Putamen (tissue), 1 donor: ENCODE measurements at places on chromosomes 13 and 19.

DNA sequence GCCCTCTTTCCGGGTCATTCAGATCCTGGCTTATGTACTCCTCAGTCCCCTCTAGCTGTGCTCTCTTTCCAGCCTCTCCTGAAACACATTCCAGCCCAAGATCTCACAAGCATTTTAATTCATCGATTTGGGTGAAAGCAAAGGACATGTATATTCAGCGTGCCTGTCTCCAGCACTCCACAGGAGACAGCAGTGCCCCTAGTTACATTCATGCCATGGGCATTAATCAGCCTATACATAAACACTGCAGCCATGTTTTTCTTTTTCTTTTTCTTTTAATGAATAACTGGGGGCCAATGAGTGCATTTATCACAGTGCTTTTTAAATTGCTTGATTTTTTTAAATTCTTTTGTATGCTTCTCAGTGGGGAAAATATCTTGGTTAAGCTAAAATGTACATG is 199.1 kb downstream of the DCT start:
- DNase-seq = no peak

DNA sequence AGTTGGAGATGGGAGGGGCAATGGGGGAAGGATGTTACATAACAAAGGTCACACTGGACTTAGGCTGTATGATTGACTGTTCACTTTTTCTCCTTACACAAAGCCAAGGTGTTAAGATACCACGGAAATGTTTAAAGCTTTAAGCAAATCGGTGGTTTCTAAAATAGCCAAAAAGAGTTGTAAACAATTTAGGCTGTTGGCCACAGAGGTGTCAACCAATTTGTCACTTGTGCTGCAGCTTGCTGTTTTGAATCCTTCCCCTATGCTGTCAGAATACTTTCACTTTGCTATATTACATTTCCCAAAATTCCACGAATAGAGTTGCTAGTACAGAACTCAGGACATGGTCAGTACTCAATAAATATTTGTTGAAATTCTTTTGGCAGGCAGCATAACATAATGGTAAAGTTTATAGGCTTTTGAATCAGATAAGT is 149.3 kb downstream of the VWA8 start:
- no peak for DNase-seq

DNA sequence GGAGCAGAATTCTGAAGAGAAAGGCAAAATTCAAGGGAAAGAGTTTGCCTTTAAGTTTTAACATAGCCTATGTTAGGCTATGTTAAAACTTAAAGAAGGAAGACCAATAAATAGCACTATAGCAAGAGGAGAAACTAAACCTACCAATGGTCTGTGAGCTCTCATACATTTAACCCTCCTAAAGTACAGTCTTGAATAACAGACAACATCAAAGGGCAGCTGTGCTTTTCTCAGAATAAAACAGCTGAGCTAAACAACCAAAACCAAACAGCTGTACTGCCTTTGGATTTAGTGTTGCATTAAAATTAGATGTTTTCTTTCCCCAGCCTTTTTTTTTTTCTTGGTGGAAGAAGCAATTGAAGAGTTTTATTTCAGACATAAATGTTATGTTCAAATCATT is 34.0 kb downstream of the KLF5 start:
- no peak for DNase-seq

DNA sequence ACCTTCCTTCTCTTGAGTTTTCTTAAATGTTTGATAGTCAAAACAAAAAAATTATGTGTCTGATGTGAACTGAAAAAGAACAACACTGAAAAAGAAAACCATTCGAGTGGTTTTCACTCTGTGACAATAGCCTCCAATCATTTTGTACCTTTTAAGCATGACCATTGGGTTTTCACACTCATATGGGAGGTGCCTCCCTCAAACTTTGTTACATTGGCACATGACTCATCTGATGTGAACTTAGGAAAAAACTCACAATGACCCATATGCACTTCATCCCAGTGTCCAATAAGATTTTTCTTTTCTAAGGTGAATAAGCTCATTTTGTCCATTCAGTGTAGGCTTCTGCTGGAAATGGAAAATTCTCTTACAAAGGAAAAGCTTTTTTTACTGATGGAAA is 66.6 kb upstream of the XPO4 start:
- no peak for DNase-seq

DNA sequence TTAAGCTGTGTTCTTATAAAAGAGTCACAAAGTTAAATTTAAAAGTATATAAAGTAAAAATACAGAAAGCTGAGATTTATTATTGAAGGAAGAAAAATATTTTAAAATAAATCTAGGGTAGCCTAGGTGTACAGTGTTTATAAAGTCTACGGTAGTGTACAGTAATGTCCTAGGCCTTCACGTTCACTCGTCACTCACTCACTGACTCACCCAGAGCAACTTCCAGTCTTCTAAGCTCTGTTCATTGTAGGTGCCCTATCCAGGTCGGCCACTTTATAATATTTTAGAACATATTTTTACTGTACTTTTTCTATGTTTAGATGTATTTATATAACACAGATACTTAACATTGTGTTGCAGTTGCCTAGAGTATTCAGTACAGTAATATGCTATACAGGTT is 47.4 kb downstream of the NDFIP2 start:
- DNase-seq = no peak

GRCh38 chr19:41699231-41699967 is 9.0 kb upstream of the CEACAM5 start:
- DNase-seq = no peak

GRCh38 chr13:77975358-77976042 is 56.9 kb upstream of the EDNRB start:
- DNase-seq = no peak

GRCh38 chr19:3964256-3965194 is 6.4 kb downstream of the DAPK3 start:
- no peak for DNase-seq

GRCh38 chr13:18992791-18993190 is 188.8 kb downstream of the TUBA3C start:
- no peak for DNase-seq

- no peak for DNase-seq
Observed at GRCh38 chr13:46235286-46235685, 23.6 kb downstream of the LRRC63 start.

- no peak for DNase-seq
Observed at GRCh38 chr19:12133069-12133468, 7.1 kb downstream of the ZNF20 start.

DNA sequence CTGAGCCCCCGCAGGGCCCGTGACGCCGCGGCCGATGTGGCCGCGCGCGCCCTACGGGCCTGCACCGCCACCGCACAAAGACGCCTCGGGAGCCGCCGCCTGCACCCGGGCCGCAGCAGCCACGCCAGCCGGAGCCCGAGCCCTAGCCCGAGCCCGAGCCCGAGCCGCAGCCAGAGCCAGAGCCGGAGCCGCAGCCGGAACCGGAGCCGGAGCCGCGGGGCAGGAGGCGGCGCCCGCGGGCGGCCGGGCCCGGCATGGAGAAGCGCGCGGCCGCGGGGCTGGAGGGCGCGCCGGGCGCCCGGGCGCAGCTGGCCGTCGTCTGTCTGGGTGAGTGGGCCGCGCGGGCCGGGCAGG is 379 bp downstream of the LRP3 start:
- DNase-seq = no peak

DNA sequence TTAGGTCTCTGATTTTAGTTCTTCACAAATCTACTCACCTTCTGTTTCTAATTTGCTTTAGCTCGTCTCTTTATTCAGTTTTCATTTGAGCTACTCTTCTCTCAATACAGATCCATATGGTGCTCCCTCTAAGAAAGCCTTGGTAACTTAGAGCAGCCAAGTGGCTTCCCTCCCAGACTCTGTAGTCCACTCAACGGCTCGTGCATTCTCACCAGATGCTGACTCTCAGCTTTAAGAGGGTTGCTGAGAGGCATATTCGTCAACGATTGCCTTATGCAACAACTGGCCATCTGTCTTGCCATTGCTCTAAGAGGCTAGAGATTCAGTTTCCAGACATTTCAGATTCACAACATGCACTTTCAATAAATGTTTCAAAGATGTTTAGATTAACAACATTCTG is 785.8 kb upstream of the SLC10A2 start:
- no peak for DNase-seq

- no peak for DNase-seq
Observed at GRCh38 chr19:51141181-51141580, 920 bp upstream of the SIGLEC7 start.

- DNase-seq = no peak
Observed at GRCh38 chr13:89407357-89407756, 1736.2 kb downstream of the SLITRK5 start.

- DNase-seq = no peak
Observed at GRCh38 chr13:46355901-46356590, 31.0 kb downstream of the RUBCNL start.

DNA sequence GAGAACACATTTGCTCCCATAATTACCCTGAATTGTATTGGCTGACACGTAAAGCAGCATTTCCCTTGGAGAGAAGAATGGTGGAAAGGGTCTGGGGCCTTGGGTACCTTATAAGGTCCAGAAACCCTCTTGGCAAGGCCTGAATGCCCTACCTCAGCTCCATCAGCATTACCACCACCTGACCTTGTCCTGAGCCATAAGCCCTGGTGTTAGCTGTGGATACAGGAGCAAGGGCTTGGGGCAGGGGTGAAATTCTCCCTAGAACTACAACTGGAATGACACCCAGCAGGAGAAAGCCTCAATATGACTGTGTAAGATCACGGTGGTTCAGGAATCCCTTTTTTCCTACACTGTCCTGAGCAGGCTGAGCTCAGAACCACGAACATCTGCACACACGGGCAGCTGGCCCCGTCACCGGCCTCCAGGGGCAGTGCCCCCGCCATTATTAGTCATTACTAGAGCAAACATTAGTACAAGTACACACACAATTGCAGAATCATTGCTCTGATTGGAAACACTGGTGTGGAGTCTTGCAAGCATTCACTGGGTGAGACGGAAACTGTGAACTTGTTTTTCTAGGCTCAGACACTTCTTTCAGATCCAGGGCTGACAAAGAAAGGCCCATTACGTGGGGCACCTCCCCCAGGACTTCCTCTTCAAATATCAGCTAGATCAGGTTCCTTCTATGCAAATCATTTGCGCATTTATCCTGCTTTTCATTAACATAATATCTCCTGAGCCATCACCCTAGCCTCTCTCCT is 26.8 kb upstream of the MTIF3 start:
- DNase-seq = no peak

- no peak for DNase-seq
Observed at GRCh38 chr19:41910240-41910991, 17.8 kb downstream of the ERFL start.

DNA sequence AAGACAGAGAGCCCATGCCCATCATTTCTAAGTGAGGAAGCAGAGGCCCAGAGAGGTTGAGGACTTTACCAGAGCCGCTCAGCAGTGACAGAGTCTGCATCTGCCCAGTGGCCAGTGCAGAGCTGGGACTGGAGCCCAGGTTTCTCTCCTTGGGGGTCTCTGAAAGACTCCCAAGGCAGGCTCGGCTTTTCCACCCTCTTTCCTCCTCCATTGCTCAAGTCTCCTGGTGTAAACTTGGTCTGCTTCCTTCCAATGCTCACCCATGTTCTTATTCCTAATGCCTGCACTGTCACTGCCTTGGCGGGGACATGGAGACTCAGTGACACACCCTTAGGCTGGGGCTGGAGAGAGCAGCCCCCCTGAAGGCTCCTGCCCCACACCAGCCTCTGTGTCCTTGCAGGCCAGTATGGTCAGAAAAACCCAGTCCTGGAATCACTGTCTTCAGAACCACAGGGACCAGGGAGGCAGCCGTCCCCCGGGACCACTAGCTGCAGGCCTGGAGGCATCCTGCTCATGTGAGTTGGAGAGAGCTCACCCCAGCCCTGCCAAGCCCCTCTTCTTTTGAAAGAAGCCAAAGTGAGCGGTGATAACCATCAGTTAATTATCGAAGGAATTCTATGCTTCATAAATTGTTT is 211.0 kb upstream of the ZNF536 start:
- DNase-seq = no peak

GRCh38 chr13:113643593-113643992 is 14.4 kb downstream of the ATP4B start:
- DNase-seq = no peak

GRCh38 chr13:98134901-98135300 is 8.0 kb upstream of the FARP1 start:
- DNase-seq = no peak

GRCh38 chr13:104798486-104798885 is 1732.3 kb upstream of the SLC10A2 start:
- no peak for DNase-seq

DNA sequence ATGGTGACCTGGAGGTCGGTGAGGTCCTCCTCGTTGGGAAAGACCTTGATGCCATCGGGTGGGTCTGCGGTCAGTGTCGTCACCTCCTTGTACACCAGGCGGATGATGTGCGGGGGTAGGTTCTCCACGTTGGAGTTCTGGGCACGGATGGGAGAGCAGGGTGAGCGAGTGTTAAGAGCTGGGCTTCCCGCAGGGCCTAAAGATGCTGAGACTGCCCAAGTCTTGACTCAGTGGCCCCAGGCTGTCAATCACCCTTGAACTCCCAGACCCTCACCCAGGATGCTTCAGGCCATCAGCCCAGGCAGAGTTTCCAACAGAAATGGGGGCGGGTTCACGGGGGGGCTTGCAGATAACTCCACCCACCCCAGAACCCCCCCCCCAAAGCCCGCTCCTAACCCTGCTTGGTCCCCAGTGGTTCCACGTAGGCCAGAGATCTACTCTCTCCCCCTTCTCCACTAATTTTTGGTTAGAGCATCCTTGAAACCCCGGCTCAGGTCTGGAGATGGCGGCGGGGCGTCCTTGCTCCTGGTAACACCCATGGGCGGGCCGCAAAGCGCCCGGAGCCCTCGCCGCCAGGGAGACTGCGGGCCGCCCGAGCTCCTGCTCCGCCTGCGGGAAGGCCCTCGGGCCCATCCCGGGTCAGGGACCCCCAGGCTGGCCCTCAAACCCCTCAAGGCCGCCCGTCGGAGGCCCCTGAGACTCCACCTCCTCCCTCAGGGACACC is 600 bp downstream of the UBE2S start:
- no peak for DNase-seq

- DNase-seq = no peak
Observed at GRCh38 chr13:83117046-83117445, 765.2 kb downstream of the SLITRK1 start.

GRCh38 chr13:46839399-46839798 is 42.4 kb upstream of the ESD start:
- no peak for DNase-seq

- DNase-seq = no peak
Observed at GRCh38 chr13:90498096-90498495, 849.4 kb upstream of the MIR17HG start.

DNA sequence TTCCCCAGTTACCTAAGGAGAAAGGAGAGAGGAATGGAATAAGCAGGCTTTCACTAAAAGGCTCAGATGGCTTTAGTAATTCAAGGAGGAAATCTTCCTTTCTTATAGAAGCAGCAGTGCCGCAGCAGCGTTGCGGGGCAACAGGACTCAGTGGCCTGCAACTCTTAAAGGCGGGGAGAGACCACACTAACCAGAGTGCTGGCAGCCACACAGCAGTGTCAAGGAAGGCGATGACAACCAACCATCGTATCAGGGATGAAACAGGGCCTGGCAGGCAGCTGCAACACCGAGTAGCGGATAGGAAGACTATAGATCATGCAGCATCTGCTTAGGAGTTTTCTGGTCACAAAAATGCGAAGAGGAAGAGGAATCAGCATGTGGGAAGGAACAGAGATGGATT is 106.0 kb downstream of the ERCC5 start:
- DNase-seq = no peak
